ENCODE measurements at places on chromosomes 2 and 18.

DNA sequence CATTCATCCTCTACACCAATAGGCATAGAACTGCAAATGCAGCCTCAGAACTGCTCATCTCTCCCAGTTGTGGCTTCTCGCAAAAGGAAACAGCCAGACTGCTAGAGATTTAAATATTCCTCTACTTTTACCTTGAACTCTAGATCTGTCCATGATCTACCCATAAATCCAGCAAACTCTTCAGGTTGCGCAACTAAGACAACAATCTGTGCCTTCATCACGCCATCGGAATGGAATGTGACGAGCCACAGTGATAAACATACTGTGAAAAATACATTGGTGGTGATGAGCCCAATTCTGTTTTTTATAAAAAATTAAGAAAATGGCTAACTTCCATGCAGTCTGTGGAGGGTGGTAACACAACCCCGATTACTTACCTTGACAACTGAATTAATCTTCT lies 626.7 kb downstream of the LRRTM4 start:
- DNase-seq = no peak

GRCh38 chr2:233482616-233483015 lies 84.0 kb downstream of the USP40 start:
- no peak for DNase-seq

GRCh38 chr2:241309684-241310117 lies 5.8 kb downstream of the HDLBP start:
- peak; percentile 47 for DNase-seq

DNA sequence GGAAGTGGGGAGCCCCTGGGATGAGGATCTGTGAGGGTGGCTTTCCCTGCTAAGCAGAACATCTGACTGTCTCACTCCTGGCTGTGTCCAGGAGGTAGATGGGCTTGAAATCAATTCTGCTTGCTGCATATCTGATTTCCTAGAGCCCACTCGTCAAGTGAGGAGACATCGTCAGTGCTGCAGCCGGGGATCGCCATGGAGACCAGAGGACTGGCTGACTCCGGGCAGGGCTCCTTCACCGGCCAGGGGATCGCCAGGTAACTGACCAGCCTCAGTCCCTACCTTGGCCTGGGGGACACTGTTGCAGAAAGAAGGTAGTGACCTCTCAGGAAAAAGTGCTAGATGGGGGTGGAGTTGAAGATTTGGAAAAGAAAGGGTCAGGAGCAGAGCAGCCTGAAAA lies 31.3 kb downstream of the CNGA3 start:
- no peak for DNase-seq

DNA sequence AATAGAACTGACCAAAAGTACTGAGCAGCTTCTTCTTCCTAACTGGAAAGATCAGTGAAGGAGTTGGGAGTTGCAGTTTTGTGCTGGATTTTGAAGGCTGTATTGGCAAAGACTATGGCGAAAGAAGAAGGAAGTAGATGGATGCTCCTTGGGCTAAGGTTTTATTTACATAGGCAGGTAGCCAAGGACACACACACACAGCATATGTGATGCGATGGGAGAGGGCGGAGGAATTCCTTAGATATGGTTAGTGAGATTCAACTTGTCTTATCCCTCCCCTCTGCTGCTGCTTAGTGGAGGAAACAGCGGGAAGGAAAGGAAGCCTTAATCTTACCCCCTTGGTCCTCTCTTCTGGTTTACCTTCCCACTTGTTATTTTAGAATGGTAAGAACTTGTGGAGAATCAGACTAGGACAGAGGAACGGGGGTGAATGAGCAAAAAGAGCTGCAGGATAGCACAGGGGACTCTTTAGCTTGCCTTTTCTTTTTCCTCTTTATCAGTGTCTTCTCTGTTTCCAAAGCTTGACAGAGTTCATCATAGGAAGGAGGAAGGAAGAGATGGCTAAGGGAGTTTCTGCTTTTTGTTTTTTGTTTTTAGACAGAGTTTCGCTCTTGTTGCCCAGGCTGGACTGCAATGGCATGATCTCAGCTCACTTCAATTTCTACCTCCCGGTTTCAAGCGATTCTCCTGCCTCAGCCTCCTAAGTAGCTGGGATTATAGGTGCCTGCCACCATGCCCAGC lies 87.9 kb downstream of the OSBPL6 start:
- DNase-seq = no peak

DNA sequence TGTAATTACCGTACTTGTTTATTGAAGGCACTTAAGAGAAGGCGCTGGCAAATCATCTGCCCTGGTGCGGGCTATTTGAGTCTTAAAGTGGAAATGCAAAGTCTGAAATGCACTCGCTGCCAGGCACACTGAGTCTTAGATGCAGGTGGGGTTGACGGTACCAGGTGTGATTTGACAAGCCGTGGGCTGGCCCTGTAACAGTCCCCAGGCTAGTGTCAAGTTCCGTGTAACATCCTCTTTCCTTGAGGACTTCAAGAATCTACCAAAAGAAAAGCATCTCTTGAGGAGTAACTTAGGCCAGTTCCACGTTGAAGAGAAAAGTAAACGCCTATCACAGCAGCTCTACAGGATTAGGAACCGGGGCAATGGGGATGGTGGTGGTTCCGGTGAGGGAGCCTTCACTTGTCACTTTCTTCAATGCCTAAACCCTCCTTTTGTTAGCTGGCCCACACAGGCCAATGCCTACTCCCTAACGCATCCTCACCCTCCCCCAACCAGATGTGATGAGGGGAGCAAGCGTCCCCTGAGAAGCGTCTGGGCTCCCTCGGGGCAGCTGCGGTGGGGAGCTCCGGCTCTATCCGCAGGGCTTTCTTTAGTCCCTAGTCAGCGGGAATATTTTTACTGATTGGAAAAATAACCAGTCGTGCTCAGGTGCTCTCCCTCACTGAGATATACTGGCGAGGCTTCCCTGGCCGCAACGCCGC lies 1.5 kb upstream of the UGP2 start:
- DNase-seq = no peak

DNA sequence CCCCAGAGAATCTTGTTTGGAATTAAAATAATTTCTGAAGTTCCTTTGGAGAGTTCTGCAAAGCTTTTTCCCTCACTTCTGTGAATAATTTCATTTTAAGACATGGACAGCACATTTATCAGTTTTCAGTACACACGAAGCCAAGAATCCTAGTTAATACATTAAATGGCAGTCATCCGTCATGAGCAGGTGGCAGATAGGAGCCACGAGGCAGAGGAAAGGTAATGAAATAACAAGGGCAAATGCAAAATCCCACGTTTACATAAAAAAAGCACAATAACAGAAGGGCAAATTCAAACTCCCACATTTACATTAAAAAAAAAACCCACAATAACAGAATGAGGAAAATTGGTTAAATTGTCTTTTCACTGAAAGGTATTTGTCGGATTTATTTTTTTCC lies 25.9 kb upstream of the SNTG2 start:
- no peak for DNase-seq

- no peak for DNase-seq
Observed at GRCh38 chr2:231490801-231491200, 26.5 kb upstream of the NCL start.

- no peak for DNase-seq
Observed at GRCh38 chr2:212428681-212429478, 109.7 kb downstream of the ERBB4 start.

DNA sequence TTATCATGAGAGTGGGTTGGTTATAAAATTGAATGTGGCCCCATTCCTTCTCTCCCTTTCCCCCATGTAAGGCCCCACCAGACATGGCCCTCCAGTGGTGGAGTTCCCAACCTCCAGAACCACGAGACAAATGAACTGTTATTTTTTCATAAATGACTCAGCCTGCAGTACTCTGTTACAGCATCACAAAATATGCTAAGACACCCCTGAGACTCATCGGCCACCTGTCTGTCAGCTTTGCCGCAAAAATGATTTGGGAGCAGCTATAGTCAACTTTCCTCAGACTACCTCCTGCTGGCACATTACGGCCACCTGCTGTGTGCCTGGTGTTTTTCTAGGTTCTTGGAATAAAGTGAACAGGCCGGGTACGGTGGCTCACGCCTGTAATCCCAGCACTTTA lies 21.4 kb upstream of the C1QL2 start:
- no peak for DNase-seq

DNA sequence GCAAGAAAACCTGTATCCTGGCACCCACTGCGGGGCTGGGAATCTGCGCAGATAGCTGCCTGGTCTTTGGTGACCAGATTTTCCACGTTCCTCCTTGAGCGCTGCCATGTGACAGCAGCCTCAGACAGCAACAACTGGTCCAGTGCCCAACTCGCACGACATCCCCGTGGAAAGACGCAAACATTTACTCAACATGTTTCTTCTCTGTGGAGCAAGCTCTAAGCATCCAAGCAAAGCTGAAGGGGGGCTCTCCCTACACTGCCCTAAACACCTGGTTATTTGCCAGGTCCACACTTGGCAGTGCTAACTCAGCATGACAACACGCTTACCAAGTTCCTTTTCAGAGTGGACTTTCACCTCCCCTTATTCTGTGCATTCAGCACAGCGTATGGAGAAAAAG lies 11.3 kb downstream of the ZNF516 start:
- DNase-seq = no peak

GRCh38 chr18:63320975-63321265 lies 1.4 kb upstream of the BCL2 start:
- DNase-seq = no peak

- no peak for DNase-seq
Observed at GRCh38 chr2:61371027-61371426, 99.9 kb downstream of the USP34 start.

GRCh38 chr2:27378096-27378808 lies 2.3 kb downstream of the ZNF513 start:
- DNase-seq = no peak

GRCh38 chr2:70124983-70125480 lies 37.8 kb downstream of the PCBP1 start:
- no peak for DNase-seq

- DNase-seq = no peak
Observed at GRCh38 chr2:159072795-159073194, 104.4 kb downstream of the TANC1 start.

DNA sequence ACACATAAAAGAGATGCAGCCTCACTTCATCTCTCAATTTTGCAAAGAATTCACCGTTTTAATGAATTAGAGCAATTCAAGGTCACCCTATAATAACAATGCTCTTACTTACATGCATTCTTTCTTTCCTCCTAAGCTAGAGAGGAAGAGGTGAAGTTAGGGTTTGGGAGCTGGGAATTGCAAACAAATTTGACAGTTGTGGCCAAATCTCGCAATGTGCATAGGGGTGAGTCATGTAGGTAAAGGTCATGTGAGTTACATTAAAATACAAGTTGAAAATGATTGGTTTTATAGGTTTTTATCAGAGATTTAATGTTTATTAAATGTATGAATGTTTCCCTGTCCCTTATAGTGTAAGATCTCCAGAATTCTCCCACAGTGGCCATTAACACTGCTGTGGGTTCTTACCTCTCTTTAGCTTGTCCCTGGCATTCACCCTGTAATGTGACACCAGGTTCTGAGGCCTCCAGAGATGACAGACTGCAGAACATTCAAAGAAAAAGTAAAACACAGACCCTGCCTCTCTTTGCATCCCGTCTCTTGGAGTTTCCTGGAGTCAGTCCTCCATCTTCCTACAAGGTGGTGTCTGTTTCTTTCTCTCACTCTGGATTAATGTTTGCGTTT lies 53.7 kb upstream of the LGALSL start:
- no peak for DNase-seq

DNA sequence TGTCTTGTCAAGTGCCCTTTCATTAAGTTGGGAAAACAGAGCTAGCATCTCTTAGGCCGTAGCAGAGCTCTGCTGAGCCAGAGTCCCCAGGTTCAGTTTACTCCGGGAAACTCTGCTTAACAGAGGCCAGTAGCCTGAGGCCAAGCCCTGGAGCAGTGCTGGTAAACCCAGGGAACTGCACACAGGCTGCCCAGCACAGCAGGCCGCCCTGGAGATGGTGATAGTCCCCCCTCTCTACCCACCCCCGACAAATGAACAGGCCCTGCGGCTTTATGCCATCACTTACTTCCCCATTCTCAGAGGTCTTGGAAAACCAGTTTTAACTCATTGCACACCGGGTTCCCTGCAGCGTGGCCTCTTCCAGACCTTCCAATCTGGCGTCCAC lies 3.5 kb downstream of the CNNM4 start:
- DNase-seq = no peak

DNA sequence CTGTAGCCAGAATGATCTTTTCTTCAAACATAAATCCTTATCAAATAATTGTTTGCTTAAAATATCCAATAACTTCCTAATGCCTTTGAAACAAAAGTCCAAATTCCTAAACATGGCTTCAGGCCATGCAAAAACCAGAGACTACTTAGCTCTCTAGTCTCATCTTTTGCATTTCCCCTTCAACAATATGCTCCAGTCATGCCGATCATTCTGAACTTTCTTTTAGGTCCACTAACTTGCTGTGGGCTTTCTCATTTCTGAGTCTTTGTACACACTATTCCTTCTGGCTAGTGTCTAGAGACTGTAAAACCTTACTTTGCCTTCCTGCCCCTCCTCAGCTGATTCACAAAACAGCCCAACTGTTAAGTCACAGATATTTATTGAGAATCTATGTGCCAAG lies 51.5 kb downstream of the VIL1 start:
- DNase-seq = no peak

GRCh38 chr2:111708476-111709180 lies 175.4 kb downstream of the ANAPC1 start:
- DNase-seq = no peak

DNA sequence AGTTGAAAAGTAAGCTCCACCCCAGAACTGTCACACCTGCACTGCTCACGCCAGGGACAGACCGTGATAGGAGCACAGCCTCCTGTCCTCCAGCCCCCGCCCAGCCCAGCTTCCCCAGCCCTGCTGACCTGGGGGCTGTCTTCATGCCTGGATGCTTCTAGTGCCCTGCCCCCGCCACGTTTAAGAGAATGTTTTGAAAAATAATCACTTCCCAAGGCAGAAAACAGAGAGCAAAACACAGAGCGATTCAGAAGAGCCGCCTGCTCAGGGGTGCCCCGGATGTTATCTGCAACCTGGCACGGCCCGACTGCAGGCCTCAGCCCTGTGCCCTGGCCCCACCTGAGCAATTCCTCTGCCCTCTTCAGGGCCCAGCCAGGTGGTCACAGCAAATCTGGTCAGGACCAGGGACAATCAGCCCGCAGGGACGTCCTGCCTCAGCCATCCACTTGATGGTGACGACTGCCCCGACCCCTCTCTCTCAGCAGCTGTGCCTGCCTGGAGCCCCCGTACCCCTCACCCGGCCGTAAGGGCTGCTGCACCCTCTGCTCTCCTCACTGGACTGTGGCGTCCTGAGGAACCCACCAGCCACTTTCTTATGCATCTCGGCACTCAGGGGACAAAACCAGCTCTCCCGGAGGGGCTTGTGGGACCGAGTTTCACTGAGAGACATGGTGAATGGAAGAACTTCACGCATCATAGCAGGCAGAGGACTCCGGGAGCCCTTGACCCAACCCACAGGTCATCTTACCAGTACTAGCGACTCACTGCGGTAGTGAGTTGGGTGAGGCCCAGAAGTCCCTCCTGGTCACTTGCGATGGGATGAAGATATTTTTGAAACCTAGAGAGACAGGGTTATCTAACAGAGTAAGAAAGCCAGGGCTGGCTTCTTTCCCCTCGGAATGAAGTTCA lies 30.2 kb downstream of the ADI1 start:
- no peak for DNase-seq

DNA sequence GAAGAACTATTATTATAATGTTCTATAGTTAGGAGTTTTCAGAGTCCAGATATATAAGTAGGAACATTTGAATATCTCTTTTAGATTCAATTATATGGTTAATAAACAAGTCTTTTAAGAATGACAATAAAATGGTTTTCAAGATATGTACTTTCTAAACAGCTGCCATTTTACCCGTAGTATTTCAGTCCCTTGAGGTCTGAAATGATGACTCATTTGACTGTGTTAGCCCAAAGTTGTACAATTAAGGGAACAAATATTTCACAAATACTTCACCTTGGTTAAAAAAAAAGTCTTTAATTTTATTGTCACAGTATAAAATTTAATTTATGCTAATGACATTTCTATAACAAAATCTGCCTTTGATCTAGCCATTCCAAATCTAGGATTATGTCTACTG lies 91.6 kb upstream of the TANK start:
- no peak for DNase-seq

All from stimulated activated CD4-positive, alpha-beta T cell treated with anti-CD3 and anti-CD28 coated beads, Interleukin-1b, Interleukin-23, amount 100 ng/mL, for 1 hour (primary cell).